ENCODE measurements at places on chromosomes 13 and 19.

DNA sequence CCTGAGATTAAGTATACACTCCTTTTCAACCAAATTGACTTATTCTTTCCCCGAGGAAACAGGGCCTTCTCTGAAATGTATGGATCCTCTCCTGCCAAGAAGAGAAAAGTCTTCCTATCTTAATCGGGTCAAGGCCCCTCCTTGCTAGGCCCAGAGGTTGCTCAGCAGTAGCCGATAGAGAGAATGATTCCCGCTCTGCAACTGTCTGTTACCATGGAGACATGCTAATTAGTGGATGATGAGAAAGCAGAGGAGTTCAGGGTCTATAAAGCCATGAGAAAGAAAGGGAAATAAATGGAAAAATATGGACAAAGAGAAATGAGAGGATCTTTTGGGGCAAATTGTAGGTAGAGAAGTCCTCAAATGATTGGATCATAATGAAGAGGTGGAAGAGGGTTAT is 103.5 kb downstream of the POU4F1 start:
- DNase-seq = no peak

DNA sequence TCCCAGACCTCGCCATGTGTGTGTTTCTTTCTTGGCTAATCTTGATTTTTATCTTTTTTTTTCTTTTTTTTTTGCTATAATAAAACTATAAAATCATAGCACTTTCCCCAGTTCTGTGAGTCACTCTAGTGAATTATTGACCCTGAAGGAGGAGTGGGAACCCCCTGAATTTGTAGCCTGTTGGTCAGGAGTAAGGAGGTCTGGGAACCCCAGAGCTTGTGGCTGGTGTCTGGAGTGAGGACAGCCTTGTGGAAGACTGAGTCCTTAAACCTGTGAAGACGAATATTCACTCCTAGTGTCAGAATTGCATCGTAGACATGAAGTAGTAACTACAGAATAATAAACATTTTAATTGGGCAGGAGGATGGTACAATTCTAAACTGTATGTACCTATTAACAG is 7.4 kb downstream of the EID2B start:
- DNase-seq = no peak

DNA sequence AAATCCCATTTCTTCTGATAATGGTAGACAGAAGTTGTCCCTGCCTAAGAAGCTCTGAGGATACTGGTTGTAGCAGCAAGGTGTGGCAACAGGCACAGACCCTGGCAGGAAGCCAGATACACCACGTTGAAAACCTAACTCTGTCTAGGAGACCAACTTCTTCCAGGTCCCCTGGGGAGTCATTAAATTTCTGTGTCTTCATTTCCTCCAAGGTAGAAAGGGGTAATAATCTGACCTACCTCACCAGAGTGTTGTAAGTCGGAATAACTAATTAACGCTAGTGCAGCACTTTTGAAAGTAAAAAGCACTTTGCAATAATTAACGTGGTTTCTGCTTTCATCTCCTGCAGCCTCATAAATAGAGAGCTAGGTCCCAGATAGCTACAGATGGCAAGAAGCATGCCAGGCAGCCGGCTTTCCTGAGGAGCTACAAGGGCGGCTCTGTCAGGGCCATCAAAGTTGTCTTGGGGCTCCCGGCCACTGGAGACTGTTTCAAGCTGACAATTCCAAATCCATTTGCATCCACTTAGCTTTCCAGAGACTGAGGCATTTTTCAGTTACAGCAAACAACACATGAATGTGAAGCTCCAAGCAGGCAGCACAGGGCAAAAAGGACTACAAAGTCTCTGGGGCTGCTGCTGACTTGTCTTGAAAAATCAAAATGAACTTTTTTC is 176.2 kb downstream of the FOXO1 start:
- no peak for DNase-seq

DNA sequence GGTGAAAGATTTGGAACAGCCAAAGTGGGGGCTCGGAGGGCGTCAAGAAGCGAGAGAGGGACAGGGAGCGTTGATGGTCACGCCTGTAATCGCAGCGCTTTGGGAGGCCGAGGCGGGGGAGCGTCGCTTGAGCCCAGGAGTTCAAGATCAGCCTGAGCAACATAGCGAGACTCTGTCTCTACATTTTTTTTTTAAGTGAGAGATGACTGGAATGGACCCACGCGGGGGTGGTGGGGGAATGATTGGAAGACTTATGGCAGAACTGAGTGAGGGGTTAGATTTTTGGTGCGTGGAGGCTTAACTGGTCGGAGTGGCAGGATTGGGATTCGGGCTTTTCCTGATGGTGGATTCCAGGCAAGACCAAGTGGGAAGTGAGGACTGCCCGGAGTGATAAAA is 725 bp downstream of the PSMD8 start:
- DNase-seq = no peak

DNA sequence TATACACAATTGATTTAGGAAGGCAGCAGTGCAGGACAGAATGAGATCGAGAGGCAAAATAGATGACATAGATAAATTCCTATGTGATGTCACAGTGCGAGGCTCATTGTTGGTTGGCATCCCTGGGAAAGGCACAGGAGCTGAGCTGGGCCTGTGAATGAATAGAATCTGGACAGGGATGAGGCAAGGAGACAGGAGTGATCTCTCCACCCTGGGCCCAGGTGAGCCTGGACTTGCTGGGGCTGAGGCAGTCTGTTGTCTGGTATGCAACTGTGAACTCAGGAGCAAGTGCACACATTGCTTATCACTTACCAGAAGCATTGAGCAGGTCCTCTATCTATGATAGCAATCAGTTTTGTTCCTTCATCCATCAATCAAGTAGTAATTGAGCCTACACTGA is 48.2 kb upstream of the ESD start:
- DNase-seq = no peak
